ENCODE measurements at places on chromosomes 5 and 9. TPM values are rescaled to one million over a fixed set of nuclear protein-coding genes. Genes with fewer than 3 reads are reported as not detected.
A peak's percentile ranks its signal among the peaks of the same experiment; 100 is the strongest.

The NR5A1 gene
- not detected for total RNA-seq

The DCTN3 gene
- total RNA-seq = 78.4 TPM

The IFNA14 gene
- not detected for total RNA-seq

The OLFM1 gene
- not detected for total RNA-seq

The MYMK gene
- total RNA-seq = not detected

The BTNL9 gene
- 0.16 TPM for total RNA-seq

The ACTBL2 gene
- not detected for total RNA-seq

The KIF24 gene
- 7.1 TPM for total RNA-seq

The FAM200C gene
- 3.5 TPM for total RNA-seq

The PCDHA13 gene
- total RNA-seq = not detected

The DOCK2 gene
- total RNA-seq = 244 TPM

The FGD3 gene
- 80.2 TPM for total RNA-seq

The SOX30 gene
- 0.50 TPM for total RNA-seq

The GLRA1 gene
- total RNA-seq = not detected

The COL23A1 gene
- 0.24 TPM for total RNA-seq

The BNC2 gene
- not detected for total RNA-seq

The PDE8B gene
- not detected for total RNA-seq

The INSYN2B gene
- total RNA-seq = not detected

GRCh38 chr5:176362233-176362490 lies 598 bp upstream of the KIAA1191 start:
- ATAC-seq = no peak

GRCh38 chr9:78694974-78695373 lies 398.0 kb downstream of the PSAT1 start:
- ATAC-seq = no peak

- ATAC-seq = no peak
These were observed 22.2 kb upstream of the TMEM161B start for GRCh38 chr5:88290801-88291200.

GRCh38 chr9:131692612-131693562 lies 47.0 kb downstream of the RAPGEF1 start:
- ATAC-seq = no peak

- no peak for ATAC-seq
These were observed 85.9 kb upstream of the PARP8 start for GRCh38 chr5:50580506-50580905.

GRCh38 chr5:58107704-58108103 lies 352.2 kb downstream of the PLK2 start:
- ATAC-seq = no peak

GRCh38 chr9:108696156-108696555 lies 159.6 kb downstream of the ACTL7B start:
- no peak for ATAC-seq

GRCh38 chr9:72154468-72155285 lies 5.4 kb downstream of the GDA start:
- ATAC-seq = no peak

DNA sequence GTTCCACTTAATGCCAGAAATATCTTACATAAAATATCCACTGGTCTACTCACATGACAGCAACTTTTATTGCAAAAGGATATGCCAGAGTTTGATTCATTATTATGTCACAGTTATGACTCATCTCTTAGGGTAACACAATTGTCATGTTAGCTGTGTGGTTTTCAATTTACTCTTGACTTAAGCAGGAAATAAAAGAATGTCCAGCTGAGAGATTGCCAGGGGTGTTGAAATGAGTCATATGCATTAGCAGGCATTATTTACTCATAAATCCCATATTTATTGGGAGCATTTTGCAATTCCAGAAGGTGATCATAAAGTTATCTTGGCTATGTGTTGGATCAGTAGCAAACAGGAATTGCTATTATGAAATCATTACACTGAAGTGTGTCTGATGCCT lies 1164.6 kb upstream of the CDH18 start:
- ATAC-seq = no peak

DNA sequence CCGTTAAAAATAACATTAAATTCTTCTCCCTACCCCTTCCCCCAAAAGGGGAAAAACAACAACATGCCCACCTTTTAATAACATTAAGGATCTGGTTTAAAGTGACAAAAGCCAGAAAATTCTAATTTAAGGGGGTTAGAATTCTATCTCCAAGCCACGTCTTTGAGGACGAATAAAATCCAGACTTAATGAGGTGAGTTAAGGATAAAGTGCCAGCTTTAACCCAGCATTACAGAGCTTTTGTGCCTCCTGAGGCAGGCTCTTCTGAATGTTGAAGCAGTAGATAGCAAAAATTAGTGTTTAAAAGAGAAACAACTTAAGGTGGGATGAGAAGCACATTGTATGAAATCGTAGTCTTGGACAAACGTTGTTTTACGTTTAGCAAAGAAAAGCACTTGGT lies 329.0 kb upstream of the MPDZ start:
- ATAC-seq = no peak

- no peak for ATAC-seq
These were observed 59.4 kb downstream of the DAP start for GRCh38 chr5:10701567-10702039.

DNA sequence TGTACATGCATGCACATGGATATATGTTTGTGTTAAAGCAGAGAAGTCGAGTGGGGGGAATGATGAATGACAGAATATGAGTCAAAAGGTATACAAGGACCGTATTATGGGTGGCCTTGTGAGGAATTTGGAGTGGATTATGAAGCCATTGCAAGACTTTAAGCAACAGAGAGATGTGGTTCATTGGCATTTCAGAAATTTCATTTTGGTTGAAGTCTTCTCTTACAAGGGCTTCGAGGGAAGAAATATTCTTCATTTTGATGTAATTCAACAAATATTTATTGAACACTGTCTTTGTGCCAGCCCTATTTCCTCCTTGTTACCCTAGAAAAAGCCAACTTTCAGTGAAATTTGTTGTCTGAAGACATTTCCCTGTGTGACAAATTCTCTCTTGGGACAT lies 83.9 kb upstream of the SLCO6A1 start:
- no peak for ATAC-seq

DNA sequence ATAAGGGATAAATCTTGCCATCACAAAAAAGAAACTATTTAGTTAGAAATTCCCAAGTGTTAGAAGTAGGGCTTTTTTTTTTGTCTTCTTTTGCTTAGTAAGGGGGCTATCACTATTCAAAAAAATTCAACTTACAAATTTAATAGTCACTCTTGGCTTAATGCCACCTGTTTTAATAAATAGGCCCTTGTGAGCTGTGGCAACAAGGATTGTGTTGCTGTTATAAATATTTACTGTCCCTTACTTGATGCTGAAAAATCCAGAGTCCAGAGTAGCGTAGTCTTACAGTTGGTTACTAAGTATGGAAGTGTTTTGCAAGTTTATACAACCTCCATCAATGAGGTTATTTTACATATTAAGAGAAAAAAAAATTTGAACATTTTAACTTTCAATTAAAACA lies 21.4 kb upstream of the CEP78 start:
- no peak for ATAC-seq

DNA sequence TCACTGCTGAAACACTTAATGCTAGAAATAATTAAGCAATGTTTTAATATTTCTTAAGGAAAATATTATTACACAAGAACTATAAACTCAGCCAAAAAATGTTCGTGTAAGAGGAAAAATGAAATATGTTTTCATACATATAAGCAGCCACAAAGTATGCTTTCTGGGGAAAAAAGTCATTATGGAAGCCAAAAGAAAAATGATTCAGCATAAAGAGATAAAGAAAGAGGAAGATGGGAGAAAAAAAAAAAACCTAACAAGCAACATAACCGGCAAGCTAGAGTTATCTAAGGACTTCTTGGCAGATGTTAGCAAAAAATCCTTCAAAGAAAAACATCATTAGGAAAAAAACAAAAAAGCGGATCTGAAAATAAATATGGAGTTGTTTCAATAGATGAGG lies 179.1 kb downstream of the MUSK start:
- no peak for ATAC-seq

DNA sequence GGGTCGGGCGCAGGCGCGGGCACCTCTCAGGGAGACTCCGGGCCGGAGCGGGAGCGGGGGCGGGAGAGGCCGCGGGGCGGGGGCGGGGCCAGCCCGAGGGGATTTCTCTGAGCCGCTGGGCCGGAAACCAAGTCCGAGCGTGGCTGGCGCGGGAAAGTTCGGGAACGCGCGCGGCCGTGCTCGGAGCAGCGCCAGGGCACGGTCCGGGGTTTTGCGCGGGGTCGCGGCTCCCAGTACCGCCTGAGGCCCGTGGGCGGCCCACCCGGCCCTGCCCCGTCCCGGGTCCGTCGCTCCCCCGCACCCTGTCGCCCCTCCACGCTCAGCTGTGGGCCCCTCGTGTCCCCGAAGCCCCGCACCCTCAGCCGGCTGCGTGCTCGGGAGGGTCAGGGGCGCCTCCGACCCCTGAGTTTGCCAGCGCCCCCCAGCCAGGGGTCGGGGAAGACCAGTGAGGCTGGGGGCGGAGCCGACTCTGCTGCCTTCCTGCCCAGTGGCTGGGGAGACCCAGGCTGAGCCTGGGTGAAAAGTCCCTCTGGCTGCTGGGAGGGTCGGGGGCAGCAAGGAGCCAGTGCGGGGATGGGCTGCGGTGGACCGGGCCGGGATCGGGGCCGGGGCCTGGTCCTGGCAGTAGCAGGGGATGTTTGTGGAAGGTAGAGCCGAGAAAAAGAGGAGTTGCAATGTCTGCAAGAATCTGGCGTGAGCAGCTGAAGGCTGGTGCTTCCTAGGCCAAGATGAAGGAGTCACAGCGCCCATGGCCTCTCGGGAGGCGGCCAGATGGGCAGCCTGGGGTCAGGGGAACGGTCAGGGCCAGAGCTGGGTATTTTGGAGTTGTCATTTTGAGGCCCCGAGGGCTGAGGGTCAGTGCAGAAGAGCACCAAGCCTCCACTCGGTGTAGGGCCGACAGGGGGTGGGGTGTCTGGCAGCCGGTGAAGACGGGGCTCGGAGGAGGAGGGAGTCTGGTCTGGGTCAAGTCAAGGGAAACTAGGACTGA lies 588 bp downstream of the TRAF2 start:
- peak; percentile 21 for ATAC-seq

- no peak for ATAC-seq
These were observed 22.5 kb downstream of the PITX1 start for GRCh38 chr5:135011355-135012032.

- ATAC-seq = no peak
These were observed 121.4 kb downstream of the ASTN2 start for GRCh38 chr9:117293206-117294114.

DNA sequence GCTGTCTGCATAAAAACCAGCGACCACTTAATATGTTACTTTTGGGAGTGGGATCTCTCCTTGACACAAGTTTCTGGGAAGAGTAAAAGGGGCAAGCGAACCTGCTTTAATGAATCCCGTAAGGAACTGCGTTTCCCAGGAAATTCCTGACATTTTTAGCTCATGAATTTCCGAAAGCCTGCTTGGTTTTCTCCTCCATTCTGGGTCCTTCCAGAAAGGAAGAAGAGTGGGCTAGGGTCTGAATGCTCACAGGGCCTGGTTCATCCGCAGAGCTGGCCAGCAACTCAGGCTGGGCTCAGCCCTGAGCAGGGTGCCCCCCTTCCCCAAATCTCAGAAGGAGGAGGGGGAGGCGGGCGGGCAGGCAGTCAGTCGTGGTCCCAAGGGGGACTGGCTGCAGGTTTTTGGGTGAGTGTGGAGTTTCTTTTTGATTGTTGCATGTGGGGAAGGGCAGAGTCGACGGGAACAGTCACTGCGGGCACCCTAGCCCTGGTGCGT lies 1.2 kb upstream of the PURA start:
- no peak for ATAC-seq

GRCh38 chr9:134099123-134099761 lies 31.4 kb upstream of the BRD3 start:
- peak; percentile 56 for ATAC-seq

- no peak for ATAC-seq
These were observed 137.7 kb upstream of the NMUR2 start for GRCh38 chr5:152542741-152543140.

GRCh38 chr5:154308443-154309370 lies 118.2 kb downstream of the GALNT10 start:
- ATAC-seq = no peak

GRCh38 chr5:178396796-178397720 lies 164.5 kb upstream of the PHYKPL start:
- ATAC-seq = no peak

DNA sequence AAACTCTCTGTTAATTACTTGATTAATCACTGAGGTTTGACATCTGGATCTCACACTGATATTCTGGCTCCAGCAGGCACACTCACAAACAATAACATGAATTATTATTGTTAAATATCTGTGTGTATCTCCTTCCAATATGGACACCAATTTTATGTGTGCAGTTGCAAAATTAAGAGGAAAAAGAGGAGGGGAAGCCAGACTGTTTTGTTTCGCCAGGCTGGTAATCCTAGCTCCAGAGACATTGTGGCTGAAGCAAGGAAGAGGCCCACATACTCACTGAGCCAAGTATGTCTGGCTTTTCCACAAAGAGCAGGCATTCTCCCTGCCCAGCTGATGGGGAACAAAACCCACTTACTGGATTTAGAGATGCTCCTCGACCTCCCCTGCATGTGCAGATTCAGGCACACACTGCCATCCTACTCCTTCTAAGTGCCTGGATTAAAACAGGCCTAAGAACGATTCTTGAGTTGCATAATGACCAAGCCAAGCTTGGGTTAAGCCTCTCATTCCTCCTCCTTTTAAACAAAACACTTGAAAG lies 181.9 kb downstream of the ESM1 start:
- no peak for ATAC-seq

GRCh38 chr9:116390303-116391228 lies 237.0 kb downstream of the PAPPA start:
- no peak for ATAC-seq

GRCh38 chr9:106918825-106919509 lies 56.0 kb downstream of the ZNF462 start:
- ATAC-seq = no peak

DNA sequence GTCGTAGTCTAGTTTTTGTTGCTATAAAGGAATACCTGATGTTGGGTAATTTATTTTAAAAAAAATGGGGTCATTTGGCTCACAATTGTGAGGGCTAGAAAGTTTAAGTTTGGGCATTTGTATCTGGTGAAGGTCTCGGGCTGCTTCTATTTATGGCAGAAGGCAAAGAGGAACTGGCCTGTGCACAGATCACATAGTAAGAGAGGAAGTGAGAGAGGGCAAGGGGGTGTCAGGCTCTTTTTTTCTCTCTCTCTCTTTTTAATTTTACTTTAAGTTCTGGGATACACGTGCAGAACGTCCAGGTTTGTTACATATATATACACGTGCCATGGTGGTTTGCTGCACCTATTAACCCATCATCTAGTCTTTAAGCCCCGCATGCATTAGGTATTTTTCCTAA lies 453.3 kb downstream of the DIRAS2 start:
- no peak for ATAC-seq

DNA sequence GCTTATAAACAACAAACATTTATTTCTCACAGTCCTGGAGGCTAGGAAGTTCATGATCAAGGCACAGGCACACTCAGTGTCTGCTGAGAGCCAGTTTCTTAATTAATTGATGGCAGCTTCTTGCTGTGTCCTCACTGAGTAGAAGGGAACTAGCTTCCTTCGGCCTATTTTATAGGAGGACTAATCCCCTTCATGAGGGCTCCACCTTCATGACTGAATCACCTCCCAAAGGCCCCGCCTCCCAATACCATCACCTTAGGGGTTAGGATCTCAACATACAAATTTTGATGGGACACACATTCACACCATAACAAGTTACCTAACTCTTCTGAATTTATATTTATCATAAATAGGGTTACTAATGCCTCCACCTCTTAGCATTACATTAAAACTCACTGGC lies 129.8 kb downstream of the GNAQ start:
- no peak for ATAC-seq

GRCh38 chr5:7881816-7882215 lies 12.9 kb downstream of the MTRR start:
- no peak for ATAC-seq
